ENCODE measurements at places on chromosomes 5 and 9.

DNA sequence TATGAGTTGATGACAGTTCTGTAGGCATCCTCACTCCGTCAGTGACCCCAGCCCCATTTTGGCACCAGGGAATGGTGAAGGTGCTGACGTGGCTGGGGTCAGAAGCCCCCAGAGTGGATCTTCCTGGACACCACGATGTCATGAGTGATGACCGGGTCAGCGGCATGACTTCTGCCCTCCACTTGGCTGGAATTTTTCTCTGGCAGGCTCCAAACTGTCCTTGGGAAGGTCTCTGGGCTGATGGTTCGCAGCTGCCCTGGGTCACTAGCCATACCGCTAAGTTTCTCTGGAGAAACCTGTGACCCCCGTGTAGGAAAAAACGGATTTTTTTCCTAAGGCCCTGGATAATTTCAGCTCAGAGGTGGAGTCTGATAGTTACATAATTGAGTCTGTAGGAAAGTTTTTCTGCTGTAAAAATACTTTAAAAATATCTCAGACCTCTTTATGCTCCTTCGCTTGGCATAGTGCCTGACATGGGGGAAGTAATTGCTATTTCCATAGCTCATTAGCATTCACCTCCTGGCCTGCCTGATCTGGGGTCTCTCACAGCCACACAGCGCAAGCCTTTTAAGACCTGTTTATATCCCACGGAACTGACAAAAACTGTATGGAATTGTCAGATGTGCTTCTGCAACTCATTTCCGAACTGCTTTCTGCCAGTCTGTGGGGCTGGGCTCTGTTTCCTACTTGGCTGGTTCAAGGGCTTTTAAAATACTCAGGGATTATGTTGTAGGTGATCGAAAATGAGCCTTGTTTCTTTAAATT is 69.2 kb downstream of the ANGPTL2 start:
- no peak for DNase-seq

GRCh38 chr5:91126888-91127287 is 256.2 kb downstream of the ARRDC3 start:
- DNase-seq = no peak

DNA sequence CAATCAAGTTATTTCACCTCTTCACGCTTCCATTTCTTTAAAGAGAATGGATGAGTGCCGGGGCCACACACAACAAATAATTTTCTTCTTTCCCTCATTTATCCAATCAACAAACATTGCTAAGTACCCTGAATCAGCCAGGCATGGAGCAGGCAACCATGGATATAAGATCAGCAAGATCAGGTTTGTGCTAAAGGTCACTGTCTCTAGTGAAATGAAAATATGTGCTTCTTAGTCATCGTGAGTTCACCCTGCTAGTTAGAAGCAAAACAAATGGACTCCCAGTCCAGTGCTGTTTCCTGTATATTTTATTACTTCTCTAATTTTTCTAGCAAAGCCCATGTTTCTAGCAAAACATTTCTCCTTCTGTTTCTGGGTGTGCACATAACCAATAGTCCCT is 629.2 kb downstream of the BNC2 start:
- no peak for DNase-seq

DNA sequence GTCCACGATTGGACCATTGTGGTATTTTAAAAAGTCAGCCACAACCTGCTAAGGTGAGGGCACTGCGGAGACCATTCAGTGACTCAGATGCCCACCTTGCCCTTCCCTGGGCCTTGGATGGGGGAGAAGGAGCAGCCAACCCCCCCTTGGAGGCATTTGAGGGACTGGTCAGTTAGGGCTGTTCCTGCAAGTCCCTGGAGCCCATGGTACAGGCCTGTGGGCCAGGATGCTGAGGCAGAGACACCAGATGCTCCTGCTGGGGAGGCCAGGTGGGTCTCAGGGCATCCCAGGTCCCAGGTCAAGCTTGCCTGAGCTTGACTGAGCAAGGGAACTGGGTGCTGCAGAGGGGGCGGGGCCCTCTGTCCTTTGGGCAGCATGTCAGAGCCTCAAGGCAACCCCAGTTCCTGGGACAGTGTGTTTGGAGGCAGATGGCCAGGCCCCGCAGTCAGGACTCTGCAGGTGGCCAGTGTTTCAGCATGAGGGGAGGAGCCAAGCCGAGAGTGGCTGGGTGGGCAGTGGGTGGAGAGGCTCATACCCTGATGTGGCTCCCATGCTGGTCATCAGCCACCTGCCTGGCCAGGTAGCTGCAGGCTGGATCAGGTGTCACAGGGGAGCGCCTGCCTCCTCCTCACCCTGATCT is 27.5 kb downstream of the SLC6A3 start:
- no peak for DNase-seq

DNA sequence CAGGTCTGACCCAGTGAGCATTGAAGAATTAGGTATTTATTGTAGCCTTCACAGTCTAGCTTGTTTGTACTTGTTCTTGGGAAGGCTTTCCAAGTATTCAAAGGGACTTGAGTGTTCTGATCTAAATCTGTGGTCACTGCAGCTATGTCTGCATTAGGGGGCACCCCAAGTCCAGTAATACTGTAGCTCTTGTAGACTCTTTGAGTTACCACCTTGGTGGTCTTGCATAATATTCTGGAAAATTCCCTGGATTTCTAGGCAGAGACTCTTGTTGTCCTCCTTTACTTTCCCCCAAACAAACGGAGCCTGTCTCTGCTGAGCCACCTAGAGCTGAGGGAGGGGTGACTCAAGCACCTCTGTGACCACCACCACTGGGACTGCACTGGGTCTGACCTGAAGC is 149.5 kb upstream of the DHFR start:
- no peak for DNase-seq

GRCh38 chr9:69324549-69325401 is at the start of gene ENTREP1:
Gene ENTREP1 (plus strand): TSS chr9:69325215. CDS start chr9:69325310, 95 bp downstream.
- no peak for DNase-seq

GRCh38 chr5:458547-459353 is 15.8 kb downstream of the EXOC3 start:
- DNase-seq = no peak

DNA sequence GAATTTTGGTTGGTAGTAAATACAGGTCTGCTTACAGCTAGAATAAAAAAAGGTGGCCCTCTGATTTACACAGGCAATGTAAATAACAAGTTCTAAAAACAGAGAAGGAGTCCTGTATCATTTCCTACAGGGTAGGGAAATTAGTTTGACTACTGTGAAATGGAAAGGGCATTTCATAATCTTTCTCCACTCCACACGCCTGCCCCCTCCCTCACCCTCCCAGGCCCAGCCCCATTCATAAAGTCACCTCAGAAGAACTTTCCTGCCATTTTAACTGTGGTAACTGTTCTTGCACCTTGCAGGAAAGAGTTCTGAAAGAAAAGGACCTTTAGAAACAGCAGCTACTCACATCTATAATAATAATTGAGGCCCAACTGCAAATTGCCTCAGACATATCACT is 69.7 kb downstream of the MEF2C start:
- no peak for DNase-seq

DNA sequence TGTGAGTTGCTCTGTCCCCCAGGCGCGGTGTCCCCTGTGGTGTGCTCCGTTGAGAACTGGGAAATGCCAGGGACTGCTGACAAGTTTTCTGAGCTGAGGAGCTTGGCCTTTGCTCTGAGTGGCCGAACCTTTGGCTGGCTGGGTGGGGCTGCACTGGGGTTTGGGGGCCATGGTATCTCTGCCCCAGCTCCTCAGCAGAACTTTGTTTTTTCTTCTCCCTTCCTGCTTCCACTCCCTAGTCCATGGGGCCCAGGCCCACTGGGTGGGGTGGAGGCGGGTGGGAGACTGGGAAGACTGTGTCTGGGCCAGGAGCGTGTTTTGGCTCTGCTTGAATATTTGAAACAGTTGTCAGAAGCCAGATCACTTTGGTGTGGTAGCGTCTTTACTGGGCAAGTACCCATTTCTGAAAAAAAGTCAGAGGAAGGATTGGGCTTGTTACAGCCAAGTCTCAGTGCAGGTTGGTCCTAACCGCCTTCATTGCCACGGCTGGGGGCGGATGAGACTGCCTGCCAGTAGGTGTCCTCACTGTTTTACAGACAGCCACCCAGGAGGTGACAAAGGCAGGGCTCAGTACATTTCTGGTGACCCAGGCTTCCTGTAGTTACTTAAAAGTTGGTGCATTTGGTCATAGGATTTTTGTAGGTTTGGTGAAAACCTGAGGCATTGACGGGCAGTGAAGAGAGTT is 92.7 kb downstream of the DAB2IP start:
- no peak for DNase-seq

DNA sequence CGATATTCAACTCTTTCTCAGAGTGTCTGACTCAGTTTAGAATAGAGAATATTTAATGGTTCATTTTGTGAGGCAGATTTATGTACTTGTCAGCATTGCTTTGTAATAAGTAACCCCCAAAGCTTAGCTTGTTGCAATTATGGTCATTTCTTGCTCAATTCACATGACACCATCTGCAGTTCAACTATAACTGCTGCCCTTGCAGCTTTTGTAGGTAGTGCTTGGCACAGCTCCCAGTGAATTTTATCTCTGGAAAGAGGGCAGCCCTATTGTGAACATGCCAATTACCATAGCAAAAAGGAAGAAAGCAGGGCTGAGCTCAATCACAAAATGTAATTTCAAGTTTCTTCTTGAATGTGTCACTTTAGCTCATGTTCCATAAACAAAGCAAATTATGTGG is 1587.7 kb upstream of the ACO1 start:
- no peak for DNase-seq

DNA sequence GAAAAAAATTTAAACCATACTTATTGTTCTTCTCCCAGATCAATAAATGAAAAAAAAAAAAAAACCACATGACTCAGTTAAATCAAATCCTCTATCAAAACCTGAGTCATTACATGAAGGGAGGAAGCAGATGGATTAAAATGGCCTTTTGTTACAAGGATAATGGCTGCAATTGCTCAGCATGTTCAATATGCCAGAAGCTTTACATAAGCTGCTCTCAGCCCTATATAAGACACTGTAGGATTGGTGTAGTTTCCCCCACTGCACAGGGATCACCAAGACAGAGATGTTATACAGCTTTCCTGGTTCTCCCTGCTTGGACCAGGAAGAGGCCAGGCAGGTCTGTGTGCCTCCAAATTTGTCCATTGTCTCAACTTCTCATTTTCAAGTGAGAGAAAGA is 101.6 kb upstream of the MAP1B start:
- DNase-seq = no peak

DNA sequence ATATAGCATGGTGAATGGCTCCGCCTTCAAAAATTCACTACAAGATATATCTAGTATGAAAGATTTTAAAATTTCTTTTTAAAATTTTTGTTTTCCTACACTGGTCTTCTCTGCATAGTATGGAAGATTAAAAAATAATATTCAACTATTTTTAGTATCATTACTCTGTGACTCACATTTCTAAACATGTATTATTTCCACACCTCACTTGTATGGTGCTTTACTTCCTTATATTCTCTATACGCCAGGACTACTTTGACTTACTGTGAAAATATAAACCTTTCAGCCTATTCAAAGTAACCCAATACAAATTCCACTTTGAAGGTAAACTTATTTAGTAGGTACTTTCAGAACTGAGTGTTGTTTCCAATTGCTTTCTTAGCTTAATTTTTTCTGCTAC is 26.8 kb upstream of the TXNDC8 start:
- DNase-seq = no peak

GRCh38 chr9:135792268-135793128 is 90.5 kb downstream of the KCNT1 start:
- DNase-seq = no peak

- DNase-seq = no peak
These were observed 22.6 kb downstream of the NPR3 start for GRCh38 chr5:32733590-32734340.

DNA sequence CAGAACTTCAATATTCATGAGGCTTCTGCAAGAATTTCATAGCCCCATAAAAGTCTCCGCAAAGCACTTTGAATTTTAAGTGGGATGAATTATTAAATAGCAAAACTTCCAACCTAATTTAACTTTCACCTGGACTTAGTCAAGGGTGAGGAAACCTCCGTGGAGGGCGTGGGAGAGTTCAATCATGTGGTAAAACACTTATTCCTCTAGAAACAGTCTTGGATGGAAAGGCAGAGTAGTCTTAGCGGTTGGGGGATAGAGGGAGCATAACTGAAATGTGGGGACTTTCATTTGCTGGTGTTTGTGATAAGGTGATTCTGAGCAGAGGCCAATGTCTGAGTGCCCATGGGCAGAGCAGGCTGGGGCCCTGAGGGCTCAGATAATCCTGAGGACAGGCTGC is 241.9 kb downstream of the IRX1 start:
- DNase-seq = no peak

- DNase-seq = no peak
These were observed 318.8 kb downstream of the DNAH5 start for GRCh38 chr5:13625616-13626198.

DNA sequence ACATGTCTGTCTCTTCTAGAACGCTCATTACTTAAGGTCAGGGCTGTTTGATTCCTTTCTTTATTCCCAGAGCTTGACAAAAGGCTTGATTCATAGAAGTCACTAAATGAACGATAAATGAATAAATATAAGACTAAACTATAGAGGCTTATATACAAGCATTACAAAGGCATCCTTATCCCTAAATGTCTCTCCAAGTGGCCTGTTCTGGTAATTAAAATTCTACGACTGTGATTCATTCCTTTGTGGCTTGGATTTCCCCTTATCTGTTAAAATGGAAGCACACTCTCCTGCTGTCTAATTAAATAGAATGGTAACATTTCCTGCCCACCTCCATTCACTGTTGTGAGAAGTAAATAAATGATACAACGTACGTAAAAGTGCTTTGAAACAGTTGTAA is 49.5 kb downstream of the C7 start:
- no peak for DNase-seq

DNA sequence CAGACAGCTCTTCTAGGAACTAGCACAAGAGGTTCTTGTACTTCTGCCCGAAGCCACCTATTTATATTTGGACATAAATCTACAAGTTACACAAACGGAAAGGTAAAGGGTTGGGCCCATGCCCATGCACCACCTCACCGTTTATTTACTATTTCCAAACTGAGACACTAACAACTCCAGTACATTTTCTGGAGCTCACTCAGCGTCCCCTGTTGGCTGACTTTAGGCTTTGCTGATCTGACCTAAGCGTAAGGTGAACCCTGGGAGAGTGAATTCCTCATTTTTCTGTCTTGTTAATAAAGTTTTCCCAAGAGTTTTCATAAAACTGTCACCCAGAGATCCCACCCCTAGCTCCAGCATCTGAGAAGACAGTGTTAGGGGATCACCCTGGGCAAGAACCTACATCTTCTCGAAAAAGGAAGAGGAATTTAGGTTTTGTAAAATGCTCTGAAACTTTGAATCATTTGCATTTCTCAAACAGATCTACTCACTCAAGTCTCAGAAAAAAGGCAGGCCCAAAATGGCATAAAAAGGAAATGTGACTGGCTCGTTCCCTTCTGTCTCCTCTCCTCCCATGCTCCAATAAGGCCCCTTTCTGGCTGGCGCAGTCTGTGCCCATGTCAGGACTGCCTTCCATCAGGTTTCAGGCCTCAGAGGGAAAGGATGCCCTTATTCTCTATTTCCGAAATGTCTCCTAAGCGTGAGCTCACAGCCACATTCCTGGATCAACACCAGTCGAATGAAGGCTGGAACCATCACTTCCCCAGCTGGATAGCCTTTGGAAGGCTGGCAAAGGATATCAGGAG is 201.3 kb downstream of the FANCC start:
- DNase-seq = no peak

GRCh38 chr9:115034801-115035200 is 83.2 kb downstream of the TNC start:
- DNase-seq = no peak

GRCh38 chr5:79837761-79838551 is 148.3 kb downstream of the CMYA5 start:
- DNase-seq = no peak
